ENCODE measurements at places on chromosomes 4 and X. TPM values are rescaled to one million over a fixed set of nuclear protein-coding genes. Genes with fewer than 3 reads are reported as not detected.

Gene ADGRG4
- total RNA-seq, result not detected

DNA sequence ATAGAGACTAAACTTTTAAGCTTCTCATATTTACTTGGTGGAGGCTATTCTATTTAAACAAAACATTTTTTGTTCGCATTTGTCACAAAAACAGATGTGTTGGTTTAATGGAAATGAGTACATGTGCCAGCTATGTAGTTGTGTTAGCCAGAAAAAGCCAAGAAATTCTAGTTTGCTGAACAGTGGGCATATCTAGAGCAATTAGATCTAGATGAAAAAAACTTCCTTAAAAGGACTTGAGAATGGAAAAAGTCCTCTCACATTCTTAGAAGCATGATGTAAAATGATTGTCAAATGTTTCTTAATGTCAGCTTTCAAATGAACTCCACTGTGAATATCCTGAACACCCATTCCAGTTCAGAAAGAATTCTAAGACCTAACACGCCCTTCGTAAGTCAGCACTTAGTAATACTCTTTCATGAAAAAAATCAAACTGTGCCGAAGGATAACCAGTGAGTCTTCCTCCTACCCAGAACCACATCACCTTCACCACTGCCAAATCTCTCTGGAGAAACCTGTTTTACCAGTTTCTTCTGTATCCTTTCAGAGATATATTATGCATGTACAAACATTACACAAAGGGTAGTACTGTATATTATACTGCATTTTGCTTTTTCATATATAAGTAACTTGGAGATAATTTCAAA lies 28.2 kb downstream of the PHKA1 start:
- no peak for DNase-seq

DNA sequence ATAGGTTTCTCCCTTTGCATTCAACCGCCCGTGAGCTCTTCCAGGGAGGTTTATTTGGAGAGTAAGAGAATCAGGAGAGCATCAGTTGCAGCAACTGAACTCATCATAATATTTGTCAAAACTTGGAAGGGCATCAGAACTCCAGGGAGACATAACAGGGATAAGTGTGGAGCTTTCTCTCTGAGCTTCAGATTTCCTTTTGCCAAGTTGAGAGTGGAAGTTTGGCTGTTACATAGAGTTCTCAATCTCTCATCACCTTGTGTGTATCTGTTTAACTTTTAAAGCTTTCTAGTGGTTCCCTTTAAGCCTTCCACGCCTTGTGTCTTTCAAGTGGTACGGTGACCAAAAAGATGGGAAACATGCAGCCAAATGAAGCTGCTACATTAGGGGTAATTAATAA lies 18.8 kb downstream of the BMP3 start:
- DNase-seq, result no peak

DNA sequence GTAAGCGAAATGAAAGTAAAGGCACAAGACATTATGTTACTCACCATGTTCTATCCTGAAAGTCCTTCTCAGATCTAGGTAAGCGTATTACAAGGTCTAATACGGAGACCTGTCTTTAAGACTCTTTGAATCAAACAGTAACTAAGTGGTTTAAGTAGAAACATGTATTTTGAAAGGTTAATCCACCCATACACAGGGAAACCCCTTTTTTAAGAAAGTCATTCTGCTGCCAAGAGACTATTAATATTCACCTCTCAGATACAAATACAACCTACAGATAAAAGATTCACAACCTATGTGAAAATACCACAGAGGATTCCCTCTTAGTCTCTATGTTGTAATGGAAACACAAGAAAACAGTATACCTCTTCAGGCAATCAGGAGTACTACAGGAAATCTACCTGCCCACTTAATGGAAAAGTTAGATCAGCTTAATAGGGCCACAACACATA lies 63.2 kb upstream of the TNIP3 start:
- DNase-seq, result no peak

Gene NAA15
- 60.5 TPM for total RNA-seq

DNA sequence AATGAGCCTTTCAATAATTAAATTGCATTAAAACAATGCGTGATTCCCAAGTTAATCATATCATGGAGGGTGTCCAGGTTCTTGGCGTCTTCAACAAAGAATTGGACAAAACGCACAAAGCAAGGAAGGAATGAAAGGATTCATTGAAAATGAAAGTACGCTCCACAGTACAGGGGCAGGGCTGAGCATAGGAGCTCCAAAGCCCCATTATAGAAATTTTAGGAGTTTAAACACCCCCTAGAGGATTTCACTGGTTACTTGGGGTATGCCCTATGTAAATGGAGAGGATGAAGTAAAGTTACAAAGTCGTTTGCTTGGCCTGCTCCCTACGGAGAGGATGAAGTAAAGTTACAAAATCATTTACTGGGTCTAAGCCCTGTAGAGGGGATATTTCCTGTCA lies 1910.4 kb downstream of the C4orf33 start:
- DNase-seq, result no peak
